Ovary (tissue), 10 donors: ENCODE measurements at places on chromosomes 12 and 14.

- H3K27ac ChIP-seq, result no peak overlapping the region
- no peaks in the 10 kb centered on the region for H3K36me3 ChIP-seq
- DNase-seq, result no peak
Measured at GRCh38 chr12:91483471-91483985, 300.9 kb upstream of the DCN start.

DNA sequence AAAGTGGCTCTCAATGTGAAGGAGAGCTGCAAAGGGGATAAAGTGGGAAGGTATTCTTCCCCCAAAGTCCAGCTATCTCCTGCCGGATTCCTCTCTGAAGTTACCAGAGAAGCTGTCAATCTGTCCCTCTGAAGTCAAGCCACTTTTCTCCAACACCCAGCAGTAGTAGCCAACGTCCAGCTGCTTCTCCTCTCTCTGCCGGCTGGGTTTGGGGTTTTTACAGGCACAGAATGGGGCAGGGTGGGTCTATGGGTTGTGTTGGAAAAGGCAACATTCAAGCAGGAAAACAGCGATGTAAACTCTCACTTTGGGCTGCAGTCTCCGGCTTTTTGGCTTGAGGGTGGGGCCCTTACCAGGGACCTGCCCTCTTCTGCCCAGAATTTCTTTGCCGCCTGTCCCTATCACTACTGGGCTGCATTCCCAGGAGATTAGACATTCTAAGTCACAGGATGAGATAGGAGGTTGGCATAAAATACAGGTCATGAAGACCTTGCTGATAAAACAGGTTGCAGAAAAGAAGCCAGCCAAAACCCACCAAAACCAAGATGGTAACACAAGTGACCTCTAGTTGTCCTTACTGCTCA lies 16.3 kb downstream of the CAPZA3 start:
- H3K27ac ChIP-seq, result no peak overlapping the region
- H3K36me3 ChIP-seq, result no peaks in the 10 kb centered on the region
- H3K4me3 ChIP-seq, result no peak overlapping the region
- DNase-seq, result no peak
- H3K4me1 ChIP-seq, result peaks cover 9% of the 10 kb centered on the region

GRCh38 chr14:22428700-22429291 lies 160.2 kb downstream of the DAD1 start:
- H3K27ac ChIP-seq, result no peak overlapping the region
- no peak overlapping the region for H3K4me3 ChIP-seq
- H3K27me3 ChIP-seq, result no peaks in the 10 kb centered on the region

GRCh38 chr12:102564026-102564425 lies 83.7 kb upstream of the IGF1 start:
- H3K36me3 ChIP-seq, result no peaks in the 10 kb centered on the region
- no peak overlapping the region for H3K27ac ChIP-seq
- peaks cover 2% of the 10 kb centered on the region for H3K4me1 ChIP-seq
- DNase-seq, result no peak
- H3K27me3 ChIP-seq, result no peaks in the 10 kb centered on the region
- H3K4me3 ChIP-seq, result no peak overlapping the region

DNA sequence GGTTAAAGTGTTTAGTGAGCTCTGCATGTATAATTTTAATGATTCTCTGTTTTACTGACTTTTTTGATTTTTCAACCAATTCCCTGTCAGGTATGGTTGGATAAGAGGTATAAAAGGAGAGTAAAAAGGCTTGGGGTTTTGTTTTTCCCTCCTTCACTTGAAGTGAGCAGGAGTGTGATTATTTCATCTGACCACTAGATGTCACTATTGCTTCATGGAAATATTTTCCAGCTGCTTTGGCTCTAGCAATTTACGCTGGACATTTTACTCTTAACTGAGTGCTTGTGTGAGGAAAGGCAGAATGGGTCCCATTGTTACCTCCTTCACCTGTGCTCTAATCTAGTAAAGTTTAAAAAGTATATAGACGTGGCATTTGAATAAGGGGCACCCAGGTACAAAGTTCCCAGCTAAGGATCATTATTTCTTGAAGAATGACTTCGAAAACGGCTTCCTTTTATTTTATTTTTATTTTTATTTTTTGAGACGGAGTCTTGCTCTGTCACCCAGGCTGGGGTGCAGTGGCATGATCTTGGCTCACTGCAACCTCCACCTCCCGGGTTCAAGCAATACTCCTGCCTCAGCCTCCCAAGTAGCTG lies 66.5 kb downstream of the TBC1D30 start:
- H3K27ac ChIP-seq, result no peak overlapping the region
- no peaks in the 10 kb centered on the region for H3K36me3 ChIP-seq
- no peaks in the 10 kb centered on the region for H3K27me3 ChIP-seq
- no peak for DNase-seq
- H3K4me1 ChIP-seq, result no peaks in the 10 kb centered on the region
- H3K4me3 ChIP-seq, result no peak overlapping the region
